ENCODE measurements at places on chromosomes 16 and 17.

DNA sequence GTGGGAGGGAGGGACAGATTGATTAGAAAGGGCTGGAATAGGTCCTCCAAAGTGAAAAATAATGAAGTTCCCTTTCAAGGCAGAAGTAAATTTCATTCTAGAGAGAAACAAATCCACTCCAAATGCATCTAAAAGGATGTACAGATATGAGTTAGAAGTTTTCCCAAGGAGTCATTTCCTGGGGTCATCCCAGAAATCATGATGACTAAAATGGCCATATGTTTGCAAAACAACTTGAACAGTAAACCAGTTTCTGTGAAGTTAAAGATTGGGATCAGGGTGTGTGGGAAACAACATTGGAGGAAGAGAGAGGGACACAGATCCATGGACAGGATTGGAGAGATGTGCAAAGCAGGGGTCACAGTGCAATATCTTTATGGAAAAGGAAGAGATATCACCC is 32.5 kb upstream of the ARHGAP44 start:
- DNase-seq = no peak

DNA sequence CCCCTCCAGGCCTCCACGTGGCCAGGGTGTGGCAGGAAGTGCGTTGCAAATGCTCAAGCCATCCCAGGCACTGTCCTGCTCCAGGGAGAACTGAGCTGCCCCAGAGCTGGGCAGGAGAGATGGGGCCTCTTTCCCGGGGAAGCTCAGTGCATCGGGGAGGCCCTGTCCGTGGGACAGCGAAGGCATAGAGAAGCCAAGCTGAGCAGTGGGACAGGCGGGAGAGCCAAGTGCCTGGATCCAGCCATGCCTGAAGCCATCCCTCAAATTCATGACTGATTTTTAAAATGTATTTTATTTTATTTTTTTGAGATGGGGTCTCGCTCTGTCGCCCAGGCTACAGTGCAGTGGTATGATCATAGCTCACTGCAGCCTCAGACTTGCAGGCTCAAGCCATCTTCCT is 25.4 kb upstream of the SSTR5 start:
- no peak for DNase-seq

DNA sequence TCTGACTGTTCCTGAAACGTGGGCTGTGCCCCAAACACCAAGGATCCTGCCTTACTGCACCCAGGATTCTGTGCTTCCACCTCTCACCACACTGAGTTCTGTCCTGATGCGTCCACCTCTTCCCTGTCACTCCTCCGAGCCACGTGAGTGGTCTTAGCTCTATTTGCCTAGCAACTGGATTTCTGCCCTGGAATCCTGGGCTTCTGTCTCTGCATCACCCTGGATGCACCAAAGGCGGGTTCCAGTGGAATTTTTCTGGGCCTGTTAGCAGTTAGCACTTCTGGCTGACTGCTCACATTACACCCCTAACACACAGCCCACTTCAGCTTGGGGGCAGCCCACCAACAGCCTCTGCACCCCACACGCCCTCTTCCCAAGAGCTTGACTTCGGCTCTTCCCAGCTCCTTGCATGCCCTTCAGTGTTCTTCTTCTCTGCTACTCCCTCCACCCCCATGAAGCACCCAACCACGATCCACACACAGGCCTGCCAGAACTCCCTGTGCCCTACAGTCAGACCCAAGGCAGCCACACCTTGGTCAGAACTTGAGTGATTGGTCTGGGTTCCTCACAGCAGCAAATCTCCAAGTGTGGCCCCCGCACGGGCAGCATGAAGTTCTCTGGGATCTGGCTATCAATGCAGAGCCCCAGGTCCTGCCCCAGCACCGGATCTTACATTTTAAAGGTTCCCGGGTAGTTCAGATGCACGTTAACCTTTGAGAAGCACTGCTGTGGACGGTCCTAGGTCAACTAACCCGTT is 129.8 kb upstream of the RCVRN start:
- DNase-seq = no peak

DNA sequence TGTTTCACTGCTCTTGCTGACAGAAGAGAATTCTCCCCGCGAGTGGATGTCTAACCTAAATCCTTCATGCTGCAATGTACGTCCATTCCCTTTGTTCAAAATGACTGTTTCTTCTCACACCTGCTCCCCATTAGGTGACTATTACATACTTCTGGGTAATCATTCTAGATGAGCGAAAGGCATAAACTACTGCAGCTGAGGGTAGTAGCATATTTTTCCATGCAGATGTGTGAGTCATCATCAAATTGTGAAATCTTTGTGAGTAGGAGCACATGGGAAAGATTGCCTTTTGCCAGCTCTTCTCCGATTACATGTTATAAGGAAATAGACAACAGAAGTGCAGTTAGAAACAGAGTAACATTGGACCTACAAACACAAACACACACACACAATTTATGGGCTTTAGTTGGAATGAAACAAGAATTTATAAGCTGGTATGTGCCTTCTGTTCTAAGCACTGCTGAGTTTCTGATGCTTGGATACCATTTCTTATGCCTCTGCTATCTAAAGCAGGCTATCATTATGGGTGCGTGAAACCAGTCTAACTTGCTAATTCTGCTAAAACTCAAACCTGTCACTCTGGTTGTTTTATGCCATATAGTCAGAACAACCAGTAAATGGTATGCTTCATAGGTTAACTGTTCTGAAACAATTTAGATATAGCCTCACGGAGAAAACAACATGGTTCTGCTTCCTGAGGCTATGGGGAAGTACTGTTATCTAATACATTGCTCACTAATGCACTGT is 346.9 kb upstream of the PSMD7 start:
- DNase-seq = no peak

- DNase-seq = no peak
Measured at GRCh38 chr17:78558181-78558850, 18.9 kb downstream of the DNAH17 start.

GRCh38 chr16:69532641-69533455 is 32.9 kb upstream of the NFAT5 start:
- no peak for DNase-seq

DNA sequence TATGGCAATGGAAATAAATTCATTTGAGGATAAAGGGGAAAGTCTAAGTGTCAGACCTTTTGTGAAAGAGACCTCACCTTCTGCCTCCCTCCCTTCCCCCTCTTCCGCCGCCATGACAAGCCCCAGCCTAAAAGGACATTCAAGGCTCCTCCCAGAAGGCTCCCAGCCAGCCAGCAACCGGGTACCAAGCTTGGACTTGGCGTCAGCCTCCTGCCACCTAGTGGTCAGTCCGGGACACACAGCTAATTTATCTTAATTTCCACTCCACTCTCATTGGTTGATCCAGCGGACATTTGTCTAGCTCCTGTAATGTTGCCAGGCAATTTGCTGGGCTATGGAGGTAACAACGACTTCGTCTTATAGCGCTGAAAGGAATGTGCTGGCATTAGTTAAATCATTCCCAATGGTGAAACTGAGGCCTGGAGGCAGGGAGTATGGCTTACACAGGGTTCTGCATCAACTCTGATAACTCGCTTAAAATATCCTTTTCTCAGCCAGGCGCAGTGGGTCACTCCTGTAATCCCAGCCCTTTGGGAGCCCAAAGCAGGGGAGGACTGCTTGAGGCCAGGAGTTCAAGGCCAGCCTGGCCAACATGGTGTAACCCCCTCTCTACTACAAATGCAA is 19.3 kb upstream of the CLEC3A start:
- peak; percentile 62 for DNase-seq

DNA sequence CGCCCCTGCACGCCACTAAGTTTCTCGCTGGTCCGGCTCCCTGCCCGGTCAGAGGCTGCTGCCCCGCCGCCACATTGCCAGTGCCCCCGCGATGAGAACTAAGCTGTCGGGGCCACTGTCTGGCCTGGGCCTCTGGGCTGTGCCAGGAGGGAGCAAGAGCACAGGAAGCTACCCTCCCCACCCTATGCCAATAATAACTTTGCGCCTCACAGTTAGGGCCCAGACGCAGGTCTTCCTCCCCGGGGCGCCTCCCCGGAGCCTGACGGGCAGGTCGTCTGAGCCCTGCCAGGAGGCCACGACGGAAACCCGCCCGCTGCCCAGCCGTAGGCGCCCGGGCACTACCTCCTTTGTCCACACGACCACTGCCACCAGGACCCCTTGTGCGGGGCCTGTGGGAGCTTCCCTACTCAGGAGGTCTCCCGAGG is 1.5 kb downstream of the ZFPM1 start:
- no peak for DNase-seq
